Left ventricle myocardium inferior (tissue), 1 donor: ENCODE measurements at places on chromosomes 5 and 9.

GRCh38 chr5:124641154-124641792 is 105.2 kb downstream of the ZNF608 start:
- DNase-seq, result no peak

- peak; percentile 76 for DNase-seq
Observed at GRCh38 chr9:129761293-129761900, 8.6 kb upstream of the PTGES start.

DNA sequence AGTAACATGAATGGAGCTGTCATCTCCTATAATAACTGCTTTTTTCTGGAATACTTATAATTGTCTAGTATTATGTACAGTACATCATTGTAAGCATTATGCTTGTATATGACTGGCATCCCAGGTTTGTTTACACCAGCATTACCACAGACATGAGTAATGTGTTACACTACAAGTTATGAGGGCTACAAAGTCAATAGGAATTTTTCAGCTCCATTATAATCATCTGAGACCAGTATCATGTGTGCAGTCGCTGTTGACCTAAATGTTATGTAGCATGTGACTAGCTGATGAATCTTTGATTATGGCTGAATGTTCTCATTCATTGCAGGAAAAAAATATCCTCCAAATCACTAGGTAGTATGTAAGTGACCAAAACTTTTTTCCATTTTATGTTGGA is 2.2 kb downstream of the ZCCHC9 start:
- no peak for DNase-seq

DNA sequence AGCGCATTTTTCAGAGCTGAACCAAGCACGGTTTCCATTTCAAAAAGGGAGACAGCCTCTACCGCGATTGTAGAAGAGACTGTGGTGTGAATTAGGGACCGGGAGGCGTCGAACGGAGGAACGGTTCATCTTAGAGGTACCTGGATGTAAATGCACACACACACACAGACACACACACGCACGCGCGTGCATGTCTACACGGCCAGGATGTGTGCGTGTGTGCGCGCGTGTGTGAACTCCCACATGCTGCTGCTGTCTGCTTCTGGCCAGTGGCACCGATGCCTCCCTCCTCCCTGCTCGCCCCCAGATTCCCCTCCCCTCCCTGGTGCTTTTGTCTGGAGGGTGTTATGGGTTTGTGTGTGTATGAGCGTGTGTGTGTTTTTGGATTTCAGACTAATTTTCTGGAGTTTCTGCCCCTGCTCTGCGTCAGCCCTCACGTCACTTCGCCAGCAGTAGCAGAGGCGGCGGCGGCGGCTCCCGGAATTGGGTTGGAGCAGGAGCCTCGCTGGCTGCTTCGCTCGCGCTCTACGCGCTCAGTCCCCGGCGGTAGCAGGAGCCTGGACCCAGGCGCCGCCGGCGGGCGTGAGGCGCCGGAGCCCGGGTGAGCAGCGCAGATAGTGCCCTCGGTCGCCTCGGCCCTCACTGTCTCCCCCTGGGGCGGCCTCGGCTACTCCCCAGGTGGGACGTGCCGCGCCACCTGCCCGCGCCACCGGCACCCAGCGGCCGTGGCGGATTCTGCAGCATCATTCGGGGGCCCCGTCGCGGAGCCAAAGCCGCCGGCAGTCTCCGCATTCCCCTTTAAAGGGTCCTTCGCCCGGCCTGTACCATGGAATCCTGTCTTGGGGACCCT is at the start of gene NTRK2:
Gene NTRK2 (plus strand): TSS at position 442 of the 850 bp plus-strand sequence. CDS start 1,020 bp downstream, outside the sequence.
- peak; percentile 36 for DNase-seq

DNA sequence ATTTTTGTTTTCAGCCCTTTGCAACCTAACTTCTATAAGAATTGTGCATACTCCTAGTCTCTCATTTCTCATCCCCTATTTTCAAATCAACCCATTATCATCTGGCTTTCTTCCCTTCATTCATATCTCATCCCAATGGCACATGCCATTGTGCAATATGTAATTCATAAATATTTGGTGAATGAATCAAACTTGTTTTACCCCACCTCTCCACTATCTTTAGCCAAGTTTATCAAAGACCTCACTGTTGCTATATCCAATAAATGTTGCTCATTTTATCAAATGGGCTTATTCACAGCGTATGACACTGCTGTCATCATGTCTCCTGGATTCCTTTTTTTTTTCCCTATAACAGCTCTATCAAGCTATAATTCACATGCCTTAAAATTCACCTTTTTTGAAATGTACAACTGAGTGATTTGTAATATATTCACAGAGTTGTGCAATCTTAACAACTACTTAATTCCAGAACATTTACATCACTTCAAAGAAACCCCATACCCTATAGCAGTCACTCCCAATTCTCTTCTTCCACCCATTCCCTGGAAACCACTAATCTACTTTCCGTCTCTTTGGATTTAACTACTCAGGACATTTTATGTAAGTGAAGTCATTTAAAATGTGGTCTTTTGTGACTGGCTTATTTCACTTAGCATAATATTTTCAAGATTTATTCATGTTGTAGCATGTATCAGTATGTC is 214.4 kb upstream of the PAPPA start:
- no peak for DNase-seq

- DNase-seq, result peak; percentile 71
Observed at GRCh38 chr9:137227054-137227852, at the start of gene RNF224. TSS of gene RNF224 (plus strand) at chr9:137227502. CDS start at chr9:137228336, 834 bp downstream.

- DNase-seq, result no peak
Observed at GRCh38 chr5:103120607-103121200, 603 bp downstream of the PPIP5K2 start.
